ENCODE measurements at places on chromosomes 6 and 20.

DNA sequence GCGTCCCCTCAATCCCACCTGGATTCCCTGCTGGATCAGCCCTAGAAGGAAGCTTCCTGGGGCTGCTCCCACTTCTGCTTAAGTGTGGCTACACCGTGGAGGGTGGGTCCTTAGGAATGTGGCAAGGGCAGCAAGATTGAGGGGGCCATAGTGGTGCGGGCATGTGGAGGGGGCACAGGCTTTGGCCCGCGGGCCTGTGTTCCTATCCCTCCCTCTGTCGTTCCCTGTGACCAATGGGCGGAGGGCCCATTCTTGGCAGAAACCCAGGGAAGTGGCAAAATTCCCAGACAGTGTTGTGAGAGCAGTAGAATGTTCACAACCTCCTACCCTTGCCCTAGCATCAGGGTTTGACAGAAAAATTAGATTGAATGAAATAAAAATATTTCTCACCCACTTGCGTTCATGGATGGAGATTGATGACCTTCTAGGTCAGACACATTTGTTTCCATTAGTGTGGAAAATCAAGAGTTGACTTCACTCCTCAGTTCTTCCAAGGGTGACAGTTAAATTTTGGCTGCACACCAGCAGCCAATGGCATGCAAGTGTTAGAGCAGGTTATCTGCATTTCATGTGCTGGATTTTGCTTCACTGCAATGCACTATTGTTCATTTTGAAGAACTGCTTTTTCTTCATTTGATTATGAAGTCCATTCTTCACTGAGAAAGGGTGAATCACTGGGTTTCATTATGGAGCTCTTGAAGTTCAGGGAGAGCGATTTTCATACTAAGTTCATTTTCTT is 49.3 kb upstream of the AHI1 start:
- no peak for DNase-seq

GRCh38 chr20:44582311-44583025 is at the start of gene PKIG:
PKIG (plus strand) TSS chr20:44582579; CDS start chr20:44614557, 31,978 bp downstream.
- DNase-seq: no peak

- no peak for DNase-seq
Measured at GRCh38 chr6:130779658-130780033, 47.6 kb upstream of the SMLR1 start.

- DNase-seq: no peak
Measured at GRCh38 chr6:96563853-96564252, 925 bp downstream of the FHL5 start.

DNA sequence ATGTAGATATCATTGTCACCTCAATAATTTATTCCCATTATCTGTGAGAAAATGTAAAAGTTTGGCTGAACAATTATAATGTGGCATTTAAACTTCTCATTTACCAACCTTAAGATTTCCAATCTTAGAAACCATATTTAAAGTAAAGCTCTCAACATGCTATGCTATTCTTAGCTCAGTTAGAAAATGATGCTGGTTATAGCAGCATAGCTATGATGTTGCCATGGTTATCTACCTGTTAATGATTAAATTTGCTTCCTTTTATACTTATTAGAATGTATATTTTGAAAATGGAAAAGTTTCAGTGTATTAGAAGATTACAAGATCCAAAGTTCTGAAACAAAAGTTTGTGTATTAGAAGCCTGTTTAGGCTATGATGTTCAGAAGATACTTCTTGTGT is 110.1 kb downstream of the GPR63 start:
- DNase-seq: no peak

GRCh38 chr6:158561321-158561884 is 1.5 kb downstream of the TMEM181 start:
- DNase-seq: no peak

- no peak for DNase-seq
Measured at GRCh38 chr20:9496155-9496554, 18.2 kb upstream of the LAMP5 start.

DNA sequence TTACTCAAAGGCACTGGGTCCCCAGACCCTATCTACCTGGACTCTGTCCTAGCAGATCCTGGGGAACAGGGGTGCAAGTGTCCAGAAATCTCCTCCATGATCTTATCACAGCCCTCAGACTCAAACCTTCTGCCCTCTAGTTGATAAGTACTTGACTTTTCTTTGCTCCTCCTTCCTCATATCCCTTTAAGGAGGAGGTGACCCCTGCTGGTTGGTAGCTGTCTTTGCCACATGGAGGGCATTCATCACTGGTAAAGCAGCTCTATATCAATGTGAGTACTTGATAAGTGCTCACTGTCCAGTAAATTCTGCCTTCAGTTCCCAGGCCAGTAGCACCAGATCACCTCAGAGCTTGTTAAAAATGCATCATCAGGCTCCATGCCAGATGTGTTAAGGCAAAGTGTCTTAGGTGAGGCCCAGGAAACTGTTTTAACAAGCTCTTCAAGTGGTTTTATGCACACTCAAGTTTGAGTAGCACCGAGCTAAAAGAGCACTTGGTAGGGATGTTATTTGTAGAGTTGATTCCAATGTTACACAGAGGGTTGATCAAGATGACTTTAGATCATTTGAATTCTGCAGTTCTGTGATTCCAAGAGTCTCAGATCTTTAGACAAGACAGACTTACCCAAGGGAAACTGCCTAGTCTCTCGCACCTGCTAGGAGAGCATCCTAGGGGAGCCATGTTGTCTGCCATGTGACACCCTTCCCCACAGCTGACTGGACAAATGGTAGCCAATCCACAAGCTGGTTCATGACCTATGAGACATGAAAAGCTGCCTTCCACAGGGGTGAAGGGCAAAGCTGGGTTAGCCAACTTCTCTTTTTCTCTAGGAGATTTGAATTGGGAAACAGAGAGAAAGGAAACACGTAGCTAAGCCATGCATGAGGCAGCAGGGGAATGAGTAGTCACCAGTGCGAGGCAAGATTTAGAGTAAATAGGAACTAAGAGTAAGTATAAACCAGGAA is 18.6 kb downstream of the TREML2 start:
- DNase-seq: no peak

GRCh38 chr20:41139227-41140093 is 2.1 kb downstream of the PLCG1 start:
- DNase-seq: no peak

DNA sequence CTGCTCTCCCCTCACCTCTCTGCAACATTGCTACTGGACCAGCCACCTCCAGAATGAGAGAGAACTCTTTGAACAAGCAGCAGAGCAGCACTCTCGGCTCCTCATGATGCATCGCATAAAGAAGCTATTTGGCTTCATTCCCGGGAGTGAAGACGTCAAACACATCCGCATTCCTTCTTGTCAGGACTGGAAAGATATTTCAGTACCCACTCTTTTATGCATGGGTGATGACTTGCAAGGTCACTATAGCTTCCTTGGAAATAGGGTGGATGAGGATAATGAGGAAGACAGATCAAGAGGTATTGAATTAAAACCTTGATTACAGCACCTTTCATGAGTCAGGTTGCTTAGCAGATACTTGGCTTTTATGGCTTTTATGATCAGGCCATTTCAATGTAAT is 4.3 kb downstream of the CALHM4 start:
- no peak for DNase-seq

DNA sequence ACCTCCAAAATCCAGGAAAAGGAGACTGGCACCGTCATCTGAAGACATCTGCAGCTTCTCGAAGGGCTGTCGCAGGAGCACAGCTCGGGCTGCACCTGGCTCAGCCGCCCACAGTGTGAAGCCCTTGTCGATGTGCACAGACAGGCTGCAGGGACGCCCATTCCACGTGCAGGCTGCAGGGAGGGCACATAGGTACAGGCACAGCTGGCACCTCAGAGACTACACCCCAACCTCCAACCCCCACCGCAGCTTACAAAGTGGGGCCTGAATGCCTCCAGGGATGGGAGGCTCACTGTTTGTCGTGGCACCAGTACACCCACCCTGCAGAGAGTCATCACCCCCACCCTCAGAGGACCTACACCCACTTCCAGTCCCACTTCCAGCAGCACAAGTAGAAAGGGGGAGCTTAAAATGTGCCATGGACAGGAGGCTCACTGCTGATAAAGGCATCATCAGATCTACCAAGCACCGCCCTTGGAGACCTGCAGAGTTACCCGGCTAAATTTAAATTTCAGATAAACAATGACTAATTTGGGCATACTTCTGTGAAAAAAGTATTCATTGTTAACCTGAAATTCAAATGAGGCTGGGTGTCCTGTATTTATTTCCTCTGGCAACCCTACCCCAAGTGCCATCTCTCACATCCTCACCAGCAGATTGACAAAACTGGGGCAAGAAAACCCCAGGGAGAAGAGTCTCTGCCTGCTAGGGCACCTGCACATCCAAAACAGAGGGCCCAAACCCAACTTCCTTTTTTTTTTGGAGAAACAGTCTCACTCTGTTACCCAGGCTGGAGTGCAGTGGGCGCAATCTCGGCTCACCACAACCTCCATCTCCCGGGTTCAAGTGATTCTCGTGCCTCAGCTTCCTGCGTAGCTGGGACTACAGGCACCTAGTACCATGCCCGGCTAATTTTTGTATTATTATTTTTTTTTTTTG is 7.7 kb upstream of the CDK5RAP1 start:
- no peak for DNase-seq

DNA sequence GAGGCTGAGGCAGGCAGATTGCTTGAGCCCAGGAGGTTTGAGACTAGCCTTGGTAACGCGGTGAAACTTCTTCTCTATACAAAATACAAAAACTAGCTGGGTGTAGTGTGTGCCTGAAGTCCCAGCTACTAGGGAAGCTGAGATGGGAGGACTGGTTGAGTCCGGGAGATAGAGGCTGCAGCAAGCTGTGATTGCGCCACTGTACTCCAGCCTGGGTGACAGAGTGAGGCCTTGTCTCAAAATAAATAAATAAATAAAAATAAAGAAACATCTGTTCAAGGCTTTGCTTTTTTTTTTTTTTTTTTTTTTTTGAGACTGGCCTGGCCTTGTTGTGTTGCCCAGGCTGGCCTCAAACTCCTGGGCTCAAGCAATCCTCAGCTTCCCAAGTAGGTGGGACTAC is 23.7 kb upstream of the SLC23A2 start:
- DNase-seq: no peak

DNA sequence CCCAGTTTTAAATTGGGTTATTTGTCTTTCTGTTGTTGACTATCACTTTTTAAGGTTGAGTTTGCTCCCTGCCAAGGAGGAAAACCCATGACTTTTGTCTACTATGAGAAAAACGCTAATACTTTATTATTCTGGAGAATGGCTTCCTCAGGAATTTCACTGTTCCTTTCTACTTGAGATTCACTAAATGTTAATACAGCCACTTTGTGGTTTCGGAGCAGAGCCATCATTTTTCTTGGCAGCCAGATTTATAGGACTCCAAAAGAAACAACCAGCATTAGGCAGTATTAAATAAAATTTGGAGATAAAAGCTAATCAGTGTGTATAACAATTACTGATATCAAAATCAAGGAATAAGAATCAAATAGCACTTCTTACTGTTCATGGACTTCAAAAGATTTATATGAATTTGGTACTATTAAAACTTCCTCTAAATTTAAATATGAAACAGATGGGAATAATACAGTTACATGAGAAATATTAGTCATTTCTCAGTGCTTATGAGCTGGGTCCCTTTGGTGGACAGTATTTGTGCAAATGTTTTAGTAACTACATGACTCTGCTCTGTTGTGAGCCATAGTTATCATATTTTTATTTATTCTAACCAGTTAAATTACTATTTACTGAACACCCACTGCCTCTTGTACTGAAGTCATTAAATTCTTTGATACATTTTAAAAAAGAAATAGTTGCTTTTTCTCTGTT is 64.1 kb upstream of the FBXO30 start:
- no peak for DNase-seq

- peak; percentile 22 for DNase-seq
Measured at GRCh38 chr20:33499355-33499754, 9.5 kb downstream of the CBFA2T2 start.

- no peak for DNase-seq
Measured at GRCh38 chr20:53658322-53658721, 64.7 kb upstream of the ZNF217 start.

DNA sequence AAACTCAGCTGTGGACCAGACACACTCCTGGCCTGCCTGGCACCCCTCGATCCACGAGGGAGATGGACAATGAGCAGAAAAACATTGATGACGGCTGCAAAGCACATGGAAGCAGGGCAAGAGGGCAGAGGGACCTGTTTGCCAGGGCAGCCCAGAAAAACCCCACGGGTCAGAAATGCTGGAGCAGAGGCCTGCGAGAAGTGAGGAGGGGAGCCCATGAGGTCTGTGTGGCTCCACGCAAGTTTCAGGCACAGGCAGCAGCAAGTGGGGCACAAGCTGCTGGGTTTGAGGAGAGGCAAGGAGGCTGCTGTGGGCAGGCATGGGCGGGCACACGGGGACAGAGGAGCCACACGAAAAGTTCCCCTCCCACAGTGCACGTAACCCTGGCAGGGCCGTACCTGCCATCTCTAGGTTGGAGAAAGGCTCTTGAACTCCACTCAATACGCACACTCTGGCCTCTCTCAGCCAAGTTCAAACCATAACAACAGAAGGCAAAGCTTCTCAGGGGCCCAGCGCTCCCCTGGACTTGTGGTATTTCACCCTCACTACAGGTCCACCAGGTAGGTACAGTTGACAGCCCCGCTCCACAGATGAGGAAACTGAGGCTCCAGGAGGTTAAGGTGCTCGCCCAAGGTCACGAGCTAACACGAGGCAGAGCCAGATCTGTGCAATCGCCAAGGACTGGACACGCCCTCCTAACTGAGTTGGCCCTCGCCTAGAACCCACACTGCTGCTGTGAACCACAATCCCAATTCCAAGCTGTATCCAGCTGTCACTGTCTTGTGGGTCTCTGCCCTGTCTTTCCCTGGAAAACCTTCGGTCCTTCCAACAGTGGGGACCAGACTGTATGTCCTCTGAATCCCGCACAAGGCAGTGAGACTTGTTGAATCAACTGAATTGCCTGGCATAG is 108.2 kb downstream of the NOL4L start:
- DNase-seq: no peak

DNA sequence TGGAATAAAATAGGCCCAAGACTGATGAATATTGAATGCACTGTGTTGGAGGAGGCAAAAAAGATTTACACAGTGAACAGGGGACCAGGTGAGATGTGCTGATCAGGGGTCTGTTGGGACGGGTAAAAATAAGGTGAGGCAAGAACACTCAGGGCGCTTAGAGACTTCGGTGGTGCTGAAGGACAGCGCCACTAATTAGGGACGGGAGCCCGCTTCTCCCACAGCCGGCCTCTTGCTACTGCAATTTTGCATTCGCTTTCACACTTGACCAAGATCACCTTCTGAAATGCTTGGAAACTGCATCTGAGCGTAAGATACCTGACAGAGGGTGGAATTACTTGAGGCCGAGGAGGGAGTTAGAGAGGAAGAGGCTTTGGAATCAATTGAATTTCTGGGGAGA is 7.3 kb downstream of the TFAP2D start:
- no peak for DNase-seq

DNA sequence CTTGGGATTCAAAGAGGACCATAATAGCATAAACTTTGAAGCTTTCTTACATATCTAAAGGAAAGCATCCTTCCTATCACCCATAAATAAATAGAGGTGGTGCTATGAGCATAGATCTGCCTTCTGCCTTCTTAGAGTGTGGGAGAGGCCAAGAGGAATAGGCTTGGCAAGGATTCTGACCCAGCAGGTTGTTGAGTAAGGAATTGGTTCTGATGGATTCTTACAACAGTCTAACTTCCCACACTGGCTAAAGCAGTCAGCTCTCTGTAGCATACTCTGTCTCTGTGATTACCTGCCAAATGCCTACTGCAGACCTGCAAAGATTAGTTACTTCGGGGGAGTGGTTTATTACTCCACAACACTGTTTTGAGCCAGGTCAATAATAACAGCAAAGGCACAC is 198.0 kb upstream of the RAB32 start:
- DNase-seq: no peak
